ENCODE measurements at places on chromosomes 3 and 15.

GRCh38 chr3:144593881-144594280 lies 622.3 kb downstream of the DIPK2A start:
- no peak for DNase-seq

DNA sequence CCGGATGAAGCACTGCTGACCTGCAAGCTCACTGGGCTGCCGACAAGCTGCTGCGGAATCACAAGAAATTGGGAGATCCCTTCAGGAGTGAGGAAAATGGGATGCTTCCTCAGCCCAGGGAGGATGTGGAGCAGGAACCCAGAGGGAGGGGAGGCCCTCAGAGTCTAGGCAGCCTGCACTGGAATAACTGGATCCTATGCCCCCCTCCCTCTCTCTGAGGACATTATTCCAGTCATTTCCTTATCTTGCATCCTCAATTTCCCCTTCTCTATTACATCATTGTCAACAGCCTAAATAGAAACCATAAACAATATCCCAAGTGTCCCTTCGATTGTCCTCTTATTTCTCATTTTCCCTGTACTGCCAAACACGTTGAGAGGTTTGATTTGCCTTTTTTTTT lies 169.0 kb downstream of the OPA1 start:
- no peak for DNase-seq

DNA sequence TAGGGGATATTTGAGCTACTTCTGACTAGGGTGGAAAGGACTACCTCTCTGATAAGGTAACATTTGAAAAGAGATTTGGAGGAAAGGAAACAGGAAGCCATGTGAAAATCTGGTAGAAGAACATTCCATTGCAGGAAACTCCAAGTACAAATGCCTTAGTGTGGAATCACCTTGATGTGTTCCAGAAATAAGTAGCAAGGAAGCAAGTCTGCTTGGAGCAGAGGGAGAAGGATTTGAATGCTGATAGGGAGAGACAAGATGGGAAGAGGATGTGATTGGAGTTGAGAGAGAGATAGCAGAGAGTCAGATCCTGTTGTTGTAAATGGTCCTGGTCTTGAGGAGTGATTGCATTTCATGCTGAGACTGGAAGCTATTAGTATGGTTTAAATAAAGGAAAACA lies 335.1 kb upstream of the DCBLD2 start:
- no peak for DNase-seq

DNA sequence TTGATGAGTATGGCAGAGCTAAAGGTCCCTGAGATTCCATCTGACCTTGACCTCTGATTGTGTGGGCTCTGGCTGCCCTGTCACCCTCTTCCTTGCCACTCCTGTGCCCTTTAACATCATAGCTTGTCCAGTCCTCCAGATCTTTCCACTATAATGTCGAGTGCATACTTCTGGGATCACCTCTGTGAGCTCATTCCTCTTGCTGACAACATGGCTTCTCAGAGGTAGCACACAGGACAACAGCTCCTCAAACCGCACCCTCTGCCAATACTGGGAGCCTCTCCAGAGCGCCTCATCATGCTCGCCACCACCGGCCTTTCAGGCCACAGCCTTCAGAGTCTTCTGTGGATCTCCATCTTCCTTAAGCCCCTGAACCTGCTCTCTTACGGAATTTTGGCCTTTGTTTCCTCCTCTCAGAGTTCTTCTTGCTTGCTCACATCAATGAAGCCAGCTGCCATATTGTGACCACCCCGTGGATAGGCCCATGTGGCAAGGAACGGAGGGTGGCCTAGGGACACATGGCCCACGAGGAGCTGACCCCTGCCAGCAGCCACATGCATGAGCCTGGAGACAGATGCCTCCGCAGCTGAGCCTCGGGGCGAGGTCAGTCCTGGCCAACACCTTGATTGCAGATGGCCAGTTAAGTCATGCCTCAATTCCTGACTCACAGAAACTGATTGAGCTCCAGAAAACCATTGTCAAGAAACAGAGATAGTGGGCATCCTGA lies 31.1 kb downstream of the PLA2G4D start:
- no peak for DNase-seq

All from GM18507 (cell line).